ENCODE measurements at places on chromosomes 1 and 21. TPM values are rescaled to one million over a fixed set of nuclear protein-coding genes. Genes with fewer than 3 reads are reported as not detected.

Gene RNU1-1
- 687 TPM for total RNA-seq

Gene BTBD19
- total RNA-seq, result 4.3 TPM

Gene KISS1
- not detected for total RNA-seq

Gene ZSWIM5
- 2.6 TPM for total RNA-seq

Gene FALEC
- total RNA-seq, result not detected

Gene AMY2B
- 759 TPM for total RNA-seq

Gene GFI1
- total RNA-seq, result 7.1 TPM

Gene PLCH2
- 4.0 TPM for total RNA-seq

Gene MAP3K21
- 16.3 TPM for total RNA-seq

Gene B3GALT2
- 0.32 TPM for total RNA-seq

Gene ATP1A4
- total RNA-seq, result not detected

Gene DNAJC8
- 12.5 TPM for total RNA-seq

Gene UMODL1
- total RNA-seq, result 0.06 TPM

Gene SVBP
- 5.9 TPM for total RNA-seq

Gene RCAN3
- 12.0 TPM for total RNA-seq

Gene S100A7
- total RNA-seq, result not detected

Gene RHBDL2
- total RNA-seq, result 0.19 TPM

Gene ACTA1
- total RNA-seq, result not detected

Gene DMRTB1
- not detected for total RNA-seq

Gene CYP4A11
- total RNA-seq, result not detected

Gene SLFNL1
- total RNA-seq, result 0.18 TPM

Gene TRIM17
- total RNA-seq, result 0.14 TPM

Gene SHE
- total RNA-seq, result 1.8 TPM

Gene DSTYK
- total RNA-seq, result 9.0 TPM

Gene FBLIM1
- 61.5 TPM for total RNA-seq

Gene FGR
- total RNA-seq, result 6.8 TPM

Gene MNDA
- 0.14 TPM for total RNA-seq

Gene LMOD1
- total RNA-seq, result 2.5 TPM

Gene PLEKHG5
- 1.5 TPM for total RNA-seq

Gene TSPEAR
- 0.25 TPM for total RNA-seq

Gene HPCAL4
- total RNA-seq, result 7.8 TPM

Gene LCE3E
- not detected for total RNA-seq

Gene MX2
- total RNA-seq, result 4.9 TPM

Gene HES3
- total RNA-seq, result not detected

Gene NTMT2
- total RNA-seq, result not detected
